ENCODE measurements at places on chromosomes 1 and 21. TPM values are rescaled to one million over a fixed set of nuclear protein-coding genes. Genes with fewer than 3 reads are reported as not detected.

CNIH3 gene
- 34.7 TPM for total RNA-seq

FRRS1 gene
- total RNA-seq = 1.9 TPM

RCOR3 gene
- total RNA-seq = 77.3 TPM

TNNT2 gene
- not detected for total RNA-seq

TMPRSS3 gene
- not detected for total RNA-seq

TSSK3 gene
- not detected for total RNA-seq

PODN gene
- 0.94 TPM for total RNA-seq

KLHL17 gene
- total RNA-seq = 15.7 TPM

Data from parietal lobe (tissue), 2 donors.